ENCODE measurements at places on chromosomes 1 and 21.

DNA sequence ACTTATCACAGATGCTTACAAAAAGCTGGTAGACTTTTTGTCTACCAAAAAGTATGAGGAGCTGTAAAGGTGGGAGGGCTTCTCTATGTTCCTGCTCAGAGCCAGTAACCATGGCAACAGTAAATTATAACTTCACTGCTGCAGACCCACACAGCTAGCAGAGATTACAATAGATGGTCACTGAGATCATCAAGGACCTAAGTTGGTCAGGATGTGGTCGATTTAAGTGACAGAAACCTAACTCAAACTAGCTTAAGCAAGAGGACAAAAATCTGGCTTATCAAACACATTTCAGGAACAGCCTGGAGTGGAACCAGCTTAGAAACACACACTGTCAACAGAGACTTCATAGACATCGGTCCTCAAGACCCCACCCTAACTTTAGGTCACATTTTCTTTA lies 113.4 kb upstream of the ATP1A1 start:
- DNase-seq: no peak

DNA sequence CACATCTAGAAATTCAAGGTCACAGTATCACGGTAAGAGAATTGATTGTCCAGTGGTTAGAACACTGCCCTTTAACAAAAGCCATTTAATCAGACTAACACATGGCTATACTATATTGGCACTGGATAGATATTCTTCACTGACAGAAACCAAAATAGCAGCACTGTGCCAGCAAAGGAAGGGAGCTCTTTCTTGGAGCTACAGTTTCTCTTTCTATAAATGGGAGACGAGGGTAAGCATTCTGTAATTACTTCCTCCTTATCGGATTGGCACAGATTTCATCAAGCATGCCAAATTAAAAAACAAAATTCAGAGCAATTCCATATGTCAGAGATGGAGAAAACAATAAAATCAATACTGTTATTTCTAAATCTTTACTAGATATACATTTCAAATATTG lies 115.7 kb upstream of the CACYBP start:
- DNase-seq: no peak

GRCh38 chr1:155913969-155914757 lies 3.0 kb upstream of the RIT1 start:
- no peak for DNase-seq

- peak; percentile 87 for DNase-seq
Measured at GRCh38 chr1:160031365-160032164, at the start of gene PIGM. PIGM (minus strand) TSS chr1:160031990; CDS start chr1:160031739, 251 bp downstream.
